ENCODE measurements at places on chromosomes 11 and 22.

- DNase-seq, result no peak
Measured at GRCh38 chr11:61671527-61671926, 8.7 kb upstream of the DAGLA start.

- DNase-seq, result no peak
Measured at GRCh38 chr22:32583074-32583682, 108.6 kb downstream of the FBXO7 start.

DNA sequence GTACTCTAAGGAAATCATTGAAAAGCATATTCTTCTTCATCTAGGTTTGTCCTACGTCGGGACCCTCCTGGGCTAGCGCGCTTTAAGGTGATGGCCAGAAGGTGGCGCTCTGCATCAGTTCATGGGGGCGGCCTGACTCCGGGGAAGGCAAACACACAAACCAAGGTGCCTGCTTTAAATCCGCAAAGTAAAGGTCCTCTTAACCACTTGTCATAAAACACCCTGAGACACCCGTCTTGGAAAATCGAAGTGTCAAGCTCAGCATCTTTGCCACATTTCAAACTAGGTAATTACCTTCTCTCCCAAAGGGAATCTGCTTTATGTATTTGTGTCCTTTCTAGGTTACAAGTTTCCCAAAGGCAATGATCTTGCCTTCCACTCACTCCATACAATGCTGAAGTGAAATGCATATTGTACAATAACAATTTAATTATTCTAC is 33.9 kb downstream of the LMO2 start:
- peak; percentile 63 for DNase-seq

DNA sequence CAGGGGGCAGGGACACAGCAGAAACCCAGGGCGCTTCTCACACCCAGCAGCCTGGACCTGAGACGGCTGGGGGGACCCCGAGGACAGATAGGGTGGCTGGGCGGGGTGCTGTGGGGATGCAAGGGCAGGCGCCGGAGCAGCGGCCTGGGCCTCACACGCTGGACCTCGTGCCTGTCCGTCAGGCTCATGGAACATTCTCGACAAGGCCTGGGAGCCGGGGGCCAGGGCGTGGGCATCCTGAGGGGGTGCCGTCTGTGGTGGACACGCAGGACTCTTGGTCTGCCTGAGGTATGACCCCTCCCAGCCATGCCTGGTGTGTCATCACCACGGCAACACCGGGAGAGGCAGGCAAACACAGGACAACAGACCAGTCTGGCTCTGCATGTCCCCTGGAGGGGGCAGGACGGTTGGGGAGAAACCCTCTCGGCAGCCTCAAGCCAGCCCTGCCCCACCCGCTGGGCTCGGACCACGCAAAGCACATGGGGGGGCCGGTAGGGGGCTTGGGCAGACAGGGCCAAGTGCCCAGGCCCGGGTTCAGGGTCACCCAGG is 21.4 kb downstream of the MRPL23 start:
- no peak for DNase-seq
